Activated CD4-positive, alpha-beta T cell treated with anti-CD3 and anti-CD28 coated beads for 4 hours (primary cell): ENCODE measurements at places on chromosomes 2 and 18.

GRCh38 chr2:37829202-37829601, 95.9 kb upstream of the RMDN2 start:
- no peak for DNase-seq

- no peak for DNase-seq
Observed at GRCh38 chr2:65017335-65017734, 28.1 kb downstream of the SLC1A4 start.

GRCh38 chr2:85822766-85823165, 66.0 kb downstream of the ST3GAL5 start:
- DNase-seq: no peak

DNA sequence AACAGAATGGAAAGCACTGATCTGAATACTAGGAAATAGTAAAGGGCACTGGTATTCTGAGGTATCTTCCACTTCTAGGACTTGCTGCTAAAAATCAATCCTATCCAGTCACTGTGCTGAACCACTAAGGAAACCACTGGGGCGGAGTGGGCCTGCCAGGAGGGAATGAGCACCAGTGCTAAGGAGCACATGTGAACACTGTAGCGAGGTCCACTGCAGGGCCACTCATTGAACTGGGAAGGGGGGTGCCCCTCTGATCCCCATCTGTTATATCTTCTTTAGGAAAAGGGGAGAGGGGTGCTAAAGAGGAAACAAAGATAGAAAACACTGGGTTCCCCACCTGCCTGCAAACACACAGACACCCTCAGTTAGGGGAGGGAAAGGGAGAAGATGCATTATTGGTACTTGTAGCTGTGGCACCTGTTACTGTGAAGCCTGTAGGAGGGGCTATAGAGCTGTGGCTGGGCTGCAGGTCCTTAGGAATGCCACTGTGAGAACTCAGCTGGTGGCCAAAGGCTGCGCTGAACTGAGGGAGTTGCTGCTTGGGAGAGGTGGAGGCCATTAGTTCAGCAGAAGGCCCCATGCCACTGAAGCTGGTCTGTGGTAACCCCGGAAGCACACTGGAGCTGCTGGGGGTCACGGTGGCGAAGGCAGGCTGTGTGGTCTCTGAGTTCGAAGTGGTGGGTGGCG, 81.8 kb downstream of the INO80D start:
- DNase-seq: no peak

DNA sequence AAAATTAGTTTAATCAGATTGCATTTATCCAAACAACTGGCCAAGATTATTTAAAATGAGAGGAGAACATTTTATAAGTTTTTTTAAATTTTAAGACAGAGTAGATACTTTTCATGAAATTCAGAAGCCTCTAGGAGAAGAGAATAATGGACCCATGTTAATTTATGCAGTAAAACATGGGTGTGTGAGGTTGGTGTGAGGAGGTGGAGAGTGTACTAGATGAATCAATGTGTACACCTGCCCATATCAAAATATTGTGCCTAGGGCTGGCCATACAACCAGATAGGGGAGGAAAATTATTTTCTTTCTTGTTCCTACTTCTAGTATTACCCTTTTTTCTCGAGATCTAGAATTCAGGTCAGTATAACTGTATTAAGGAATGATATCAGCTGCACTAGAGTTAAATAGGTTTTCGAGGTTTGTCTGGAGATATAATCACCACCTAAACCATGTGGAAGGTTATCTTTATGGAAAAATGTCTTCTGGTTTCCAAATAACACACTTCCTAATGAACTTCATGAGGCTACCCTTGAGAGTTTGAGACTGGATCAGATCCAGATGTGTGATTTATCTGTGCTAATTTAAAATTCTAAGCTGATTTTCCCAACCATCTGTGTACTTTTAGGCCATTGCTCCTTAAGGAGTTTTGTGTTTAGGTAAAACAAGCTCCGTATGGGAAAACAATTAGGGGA, 37.6 kb downstream of the TMEM178A start:
- DNase-seq: no peak

GRCh38 chr2:59033661-59034060, 792.5 kb upstream of the FANCL start:
- DNase-seq: no peak

DNA sequence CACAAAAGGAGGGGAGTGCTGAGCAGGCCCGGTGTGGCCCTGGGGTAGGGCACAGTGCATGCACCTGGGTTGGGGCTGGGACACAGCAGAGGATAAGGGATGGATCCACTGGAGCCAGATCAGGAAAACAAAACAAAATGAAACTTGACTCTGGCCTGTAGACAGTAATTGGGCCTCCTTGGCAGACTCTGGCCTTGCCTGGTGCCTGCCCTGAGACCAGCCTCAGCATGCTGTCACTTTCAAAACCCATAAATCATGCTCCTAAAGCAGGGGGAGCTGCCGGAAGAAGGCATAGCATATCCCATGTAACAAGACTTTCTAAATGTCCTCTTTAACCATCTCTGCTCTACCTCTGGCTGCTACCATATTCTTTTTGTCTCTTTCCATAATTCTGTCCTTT, 61.1 kb upstream of the IGFBP5 start:
- no peak for DNase-seq

DNA sequence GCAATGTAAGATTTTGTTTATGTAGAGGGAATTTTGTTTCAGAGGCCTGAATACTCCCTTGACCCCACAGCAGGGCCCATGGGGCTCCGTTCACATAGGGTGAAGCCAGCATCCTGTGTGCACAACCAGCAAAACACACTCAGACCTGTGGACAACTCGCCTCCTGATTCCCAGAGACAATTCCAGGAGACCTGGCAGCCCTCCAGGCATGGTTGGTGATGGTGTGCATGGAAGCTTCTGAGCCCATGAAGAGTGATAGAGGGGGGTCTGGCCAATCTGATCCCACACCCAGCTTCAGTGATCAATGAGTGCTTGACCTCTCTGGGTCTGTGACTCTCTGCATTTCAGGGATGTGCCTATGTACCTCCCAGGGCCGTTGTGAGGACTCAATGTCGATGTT, 91.0 kb upstream of the RAB6C start:
- no peak for DNase-seq
